ENCODE measurements at places on chromosomes 4 and X. TPM values are rescaled to one million over a fixed set of nuclear protein-coding genes. Genes with fewer than 3 reads are reported as not detected.

DNA sequence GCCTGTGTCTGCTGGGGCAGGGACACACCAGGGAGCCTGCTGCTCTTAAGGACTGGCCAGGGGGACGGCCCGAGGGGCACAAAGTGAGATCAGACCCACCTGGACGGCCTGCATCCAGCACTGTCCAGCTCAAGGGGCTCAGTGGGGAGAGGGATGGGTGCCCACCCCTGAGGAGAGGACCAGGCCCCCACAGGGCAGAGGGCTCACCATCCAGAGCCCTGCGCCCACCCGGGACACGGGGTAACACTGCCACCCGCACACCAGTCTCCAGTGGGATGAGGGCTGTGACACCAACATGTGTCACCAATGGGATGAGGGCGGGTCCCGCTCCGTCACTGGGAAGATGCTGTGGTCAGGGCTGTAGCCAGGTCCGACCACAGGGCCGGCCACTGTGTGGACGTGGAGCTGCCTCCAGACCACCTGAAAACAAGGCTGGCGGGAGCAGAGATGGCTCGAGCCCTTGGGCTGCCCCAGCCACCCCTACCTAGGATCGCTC lies 13.2 kb downstream of the DGKQ start:
- H3K36me3 ChIP-seq, result peaks cover 40% of the 10 kb centered on the region
- H3K27me3 ChIP-seq, result no peaks in the 10 kb centered on the region
- no peak overlapping the region for H3K27ac ChIP-seq
- H3K4me3 ChIP-seq, result no peak overlapping the region

DNA sequence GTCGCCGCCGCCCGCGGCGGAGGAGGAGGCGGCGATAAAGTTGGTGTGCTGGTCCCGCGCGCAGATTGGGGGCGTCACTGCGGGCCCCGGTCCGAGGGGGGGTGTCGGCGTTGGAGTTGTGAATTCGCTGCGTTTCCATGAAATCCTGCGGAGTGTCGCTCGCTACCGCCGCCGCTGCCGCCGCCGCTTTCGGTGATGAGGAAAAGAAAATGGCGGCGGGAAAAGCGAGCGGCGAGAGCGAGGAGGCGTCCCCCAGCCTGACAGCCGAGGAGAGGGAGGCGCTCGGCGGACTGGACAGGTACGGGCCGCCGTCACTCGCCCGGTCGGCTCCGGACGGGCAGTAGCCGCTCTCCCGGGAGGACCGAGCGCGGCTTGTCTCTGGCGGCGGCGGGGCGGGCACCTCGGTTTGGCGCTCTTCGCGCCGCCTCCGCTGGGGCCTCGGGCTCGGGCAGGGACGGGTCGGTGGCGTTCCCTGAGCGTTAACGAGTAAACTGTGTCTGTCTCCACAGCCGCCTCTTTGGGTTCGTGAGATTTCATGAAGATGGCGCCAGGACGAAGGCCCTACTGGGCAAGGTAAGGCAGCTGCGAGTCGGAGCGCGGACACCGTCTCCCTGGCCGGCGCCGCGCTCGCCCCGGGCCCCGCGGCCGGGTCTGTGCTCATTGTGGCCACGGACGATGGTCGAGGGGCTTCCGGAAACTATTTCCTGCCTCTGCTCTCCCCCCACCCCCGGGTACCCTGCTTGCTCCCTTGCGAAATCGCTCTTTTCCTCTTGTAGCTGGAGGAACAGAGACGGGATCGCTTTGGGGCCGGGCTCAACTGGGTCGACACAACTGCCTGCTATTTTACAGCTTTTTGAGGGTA lies 658 bp downstream of the KDM6A start:
- no peaks in the 10 kb centered on the region for H3K36me3 ChIP-seq
- peaks cover 31% of the 10 kb centered on the region for H3K4me1 ChIP-seq
- peak; percentile 40 for DNase-seq
- H3K27me3 ChIP-seq, result no peaks in the 10 kb centered on the region

- no peaks in the 10 kb centered on the region for H3K4me1 ChIP-seq
- H3K4me3 ChIP-seq, result no peak overlapping the region
- DNase-seq, result no peak
These were observed 823.5 kb downstream of the ADGRL3 start for GRCh38 chr4:62023633-62024032.

GRCh38 chr4:26162101-26162500 lies 158.7 kb upstream of the RBPJ start:
- H3K4me3 ChIP-seq, result no peak overlapping the region
- H3K27ac ChIP-seq, result no peak overlapping the region

- peak overlapping the region; percentile 79 for H3K4me3 ChIP-seq
- H3K4me1 ChIP-seq, result peaks cover 80% of the 10 kb centered on the region
- peak; percentile 33 for DNase-seq
These were observed 6.3 kb downstream of the MXD4 start for GRCh38 chr4:2255501-2256155.

GRCh38 chrX:41302370-41302769 lies 31.6 kb upstream of the DDX3X start:
- H3K36me3 ChIP-seq, result no peaks in the 10 kb centered on the region
- no peak for DNase-seq
- H3K4me1 ChIP-seq, result no peaks in the 10 kb centered on the region
- H3K27me3 ChIP-seq, result no peaks in the 10 kb centered on the region

DNA sequence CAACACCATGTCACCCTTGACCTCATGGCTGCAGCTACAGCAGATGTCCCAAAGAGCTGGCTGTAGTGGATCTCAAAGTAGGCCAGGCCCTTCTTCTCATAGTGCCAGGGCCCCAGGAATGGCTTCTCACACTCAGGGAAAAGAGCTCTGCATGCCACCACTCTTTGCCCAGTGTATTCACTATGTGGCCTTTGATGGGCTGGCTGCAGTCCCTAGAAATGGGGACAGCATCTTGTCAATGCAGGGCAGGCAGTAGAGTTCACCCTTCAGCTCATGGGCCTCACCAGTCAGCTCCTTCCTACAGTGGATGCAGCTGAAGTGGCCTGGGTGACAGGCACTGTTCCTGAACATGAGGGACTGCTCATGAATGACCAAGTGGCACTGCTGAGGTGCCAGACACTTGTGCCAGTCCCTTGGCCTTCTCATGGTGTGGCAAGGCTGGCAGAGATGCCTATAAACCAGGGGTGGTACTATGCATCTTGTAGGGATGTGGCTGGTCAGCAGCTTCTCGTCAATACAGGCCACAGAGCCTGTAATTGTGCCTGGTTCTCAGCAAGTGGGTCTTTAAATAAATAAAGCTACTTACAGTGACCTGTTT lies 178.9 kb downstream of the ARAP2 start:
- no peak overlapping the region for H3K27ac ChIP-seq
- no peaks in the 10 kb centered on the region for H3K4me1 ChIP-seq
- no peak overlapping the region for H3K4me3 ChIP-seq

DNA sequence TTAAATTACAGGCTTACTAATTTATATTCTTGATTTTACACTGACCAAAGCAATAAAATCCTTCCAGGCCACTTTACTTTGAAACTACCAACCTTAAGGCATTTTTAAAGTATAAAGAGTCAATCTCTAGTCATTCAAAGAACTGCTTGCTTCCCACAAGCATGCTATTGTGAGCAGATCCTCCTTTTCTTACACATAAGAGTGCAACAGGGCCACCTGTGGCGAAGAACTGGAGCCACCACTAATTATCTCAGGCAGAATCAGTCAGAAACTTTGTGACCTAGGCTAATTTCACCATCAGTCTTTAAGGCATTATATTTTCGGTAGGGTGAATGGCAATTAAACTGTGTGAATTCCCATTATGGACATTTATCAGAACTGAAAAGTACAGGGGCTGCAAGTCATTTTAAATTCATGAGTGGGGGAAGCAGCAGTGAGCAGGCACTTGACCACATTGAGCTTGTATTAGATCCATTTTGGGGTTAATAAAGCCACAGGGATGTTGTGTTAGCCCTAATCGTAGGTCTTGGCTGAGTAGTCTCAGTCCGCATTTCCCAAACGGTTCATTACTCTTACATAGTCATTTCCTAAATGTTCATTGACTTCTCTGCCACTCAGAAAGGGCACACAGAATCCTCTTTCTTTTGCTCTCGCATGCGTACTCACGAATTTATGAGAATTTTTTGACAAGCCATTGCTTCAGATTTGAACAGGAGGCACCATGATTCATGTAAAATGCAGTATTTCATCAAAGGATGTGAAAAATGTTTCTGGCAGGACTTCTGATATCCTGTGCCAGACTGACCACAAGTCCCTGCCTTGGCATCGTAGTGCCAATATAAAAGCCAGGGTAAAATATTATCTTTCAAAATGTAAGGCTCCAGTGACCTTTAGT lies 39.8 kb downstream of the NPY2R start:
- no peak for DNase-seq
- H3K27me3 ChIP-seq, result no peaks in the 10 kb centered on the region
- no peak overlapping the region for H3K27ac ChIP-seq

- H3K4me1 ChIP-seq, result no peaks in the 10 kb centered on the region
- H3K36me3 ChIP-seq, result no peaks in the 10 kb centered on the region
- DNase-seq, result no peak
- no peak within 1 kb of the TSS for H3K4me3 ChIP-seq
- no peak within 1 kb of the TSS for H3K27ac ChIP-seq
- peaks cover 5% of the 10 kb centered on the region for H3K27me3 ChIP-seq
These were observed at the start of gene DCX for GRCh38 chrX:111411983-111412382. TSS of gene DCX (minus strand) at chrX:111412192. CDS start at chrX:111410398, 1,794 bp downstream.

DNA sequence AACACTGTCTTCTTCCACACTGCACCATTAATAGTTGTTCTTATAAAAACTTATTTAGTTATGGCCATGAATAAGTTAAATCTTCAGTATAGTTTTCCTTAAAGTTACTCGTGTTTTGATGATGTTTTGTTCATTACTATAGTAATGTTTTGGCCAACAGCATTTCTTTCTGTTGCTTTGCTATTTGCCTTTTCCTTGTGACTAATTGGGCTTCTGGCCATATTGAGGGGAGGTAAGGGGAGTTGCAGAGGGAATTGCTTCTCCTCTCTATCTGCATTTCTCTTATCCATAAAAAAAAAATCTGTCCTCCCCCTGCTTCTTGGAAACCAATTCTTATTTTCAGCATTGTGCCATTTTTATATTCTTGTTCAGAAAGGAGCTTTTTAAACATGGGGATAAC lies 42.7 kb upstream of the ZCCHC12 start:
- no peaks in the 10 kb centered on the region for H3K27me3 ChIP-seq
- no peak overlapping the region for H3K27ac ChIP-seq
- H3K4me1 ChIP-seq, result no peaks in the 10 kb centered on the region
- DNase-seq, result no peak
- no peaks in the 10 kb centered on the region for H3K36me3 ChIP-seq

DNA sequence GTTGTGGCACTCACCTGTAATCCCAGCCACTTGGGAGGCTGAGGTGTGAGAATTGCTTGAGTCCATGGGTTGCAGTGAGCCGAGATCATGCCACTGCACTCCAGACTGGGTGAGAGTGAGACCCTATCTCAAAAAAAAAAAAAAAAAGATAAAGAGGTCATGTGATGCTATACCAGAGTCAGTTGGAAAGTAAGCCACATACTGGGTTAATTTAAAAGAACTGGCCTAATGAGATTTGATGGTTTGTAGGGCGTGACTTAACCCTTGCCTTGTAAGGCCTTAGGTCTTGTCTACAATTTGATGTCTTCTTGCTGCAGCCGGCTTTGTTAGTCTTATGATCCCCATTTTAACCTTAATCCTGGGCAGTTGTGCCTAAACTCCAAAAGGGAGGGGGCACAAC lies 5.2 kb downstream of the MGST2 start:
- no peak for DNase-seq
- H3K4me1 ChIP-seq, result peaks cover 70% of the 10 kb centered on the region
- no peak overlapping the region for H3K4me3 ChIP-seq
- H3K27ac ChIP-seq, result no peak overlapping the region
- peaks cover 21% of the 10 kb centered on the region for H3K36me3 ChIP-seq
- no peaks in the 10 kb centered on the region for H3K27me3 ChIP-seq

DNA sequence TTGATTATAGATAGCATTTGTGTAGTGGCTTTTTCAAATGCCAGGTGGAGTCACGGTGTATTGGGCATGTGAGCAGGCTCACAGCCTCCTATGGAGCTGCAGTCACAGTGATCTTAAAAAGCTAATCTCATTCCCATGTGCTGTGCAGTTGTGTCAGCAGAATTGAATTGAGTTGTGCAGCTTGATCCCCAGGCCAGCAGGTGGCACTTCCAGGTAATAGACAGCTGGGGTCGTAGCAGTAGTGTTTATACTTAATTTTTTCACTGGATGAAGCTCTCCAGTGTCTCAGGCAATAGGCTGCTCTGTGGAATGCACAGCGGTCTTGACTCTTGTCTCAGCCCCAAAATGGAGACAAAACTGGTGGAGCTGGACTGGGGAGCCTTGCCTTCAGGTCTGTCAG lies 1028.1 kb downstream of the SH3BGRL start:
- no peaks in the 10 kb centered on the region for H3K27me3 ChIP-seq
- H3K4me1 ChIP-seq, result no peaks in the 10 kb centered on the region
- no peak overlapping the region for H3K4me3 ChIP-seq
- no peaks in the 10 kb centered on the region for H3K36me3 ChIP-seq
- H3K27ac ChIP-seq, result no peak overlapping the region

DNA sequence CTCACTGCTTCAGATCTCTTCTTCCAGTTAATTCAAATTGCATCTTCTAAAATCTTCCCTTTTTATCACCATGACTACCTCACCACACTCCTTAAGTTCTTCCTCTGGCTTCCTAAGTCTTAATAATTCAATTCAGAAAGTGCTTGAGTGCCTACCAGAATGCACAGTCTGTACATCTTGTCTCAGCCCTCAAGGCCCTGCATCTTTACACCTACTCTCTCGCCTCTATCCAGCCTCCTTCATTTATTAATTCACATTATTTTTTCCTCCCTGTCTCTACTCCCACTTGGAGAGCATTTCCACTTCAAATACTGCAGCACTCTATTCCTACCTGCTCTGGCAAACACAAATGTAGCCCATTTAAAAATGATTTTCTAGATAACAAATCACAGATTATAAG lies 90.5 kb downstream of the MAPK10 start:
- no peak overlapping the region for H3K4me3 ChIP-seq
- no peak for DNase-seq
- H3K27me3 ChIP-seq, result no peaks in the 10 kb centered on the region
- H3K36me3 ChIP-seq, result no peaks in the 10 kb centered on the region

- peak overlapping the region; percentile 93 for H3K27ac ChIP-seq
- peak overlapping the region; percentile 75 for H3K4me3 ChIP-seq
- H3K36me3 ChIP-seq, result no peaks in the 10 kb centered on the region
- H3K4me1 ChIP-seq, result peaks cover 28% of the 10 kb centered on the region
- DNase-seq, result no peak
These were observed 12.4 kb upstream of the ZCCHC13 start for GRCh38 chrX:74291577-74291963.

GRCh38 chr4:173424899-173425805 lies 26.2 kb upstream of the SCRG1 start:
- H3K36me3 ChIP-seq, result no peaks in the 10 kb centered on the region
- no peak for DNase-seq
- no peak overlapping the region for H3K27ac ChIP-seq
- peaks cover 16% of the 10 kb centered on the region for H3K4me1 ChIP-seq
- H3K27me3 ChIP-seq, result no peaks in the 10 kb centered on the region

- no peaks in the 10 kb centered on the region for H3K27me3 ChIP-seq
- no peaks in the 10 kb centered on the region for H3K4me1 ChIP-seq
- H3K36me3 ChIP-seq, result no peaks in the 10 kb centered on the region
- no peak overlapping the region for H3K27ac ChIP-seq
- no peak for DNase-seq
These were observed 38.1 kb downstream of the GPR174 start for GRCh38 chrX:79182616-79183015.

MAGEA9B gene
- total RNA-seq, result not detected

TMEM35A gene
- total RNA-seq, result not detected

KIF4A gene
- 0.25 TPM for total RNA-seq

CTAG1A gene
- not detected for total RNA-seq

MCTS1 gene
- total RNA-seq, result 32.6 TPM

FGF5 gene
- 1.2 TPM for total RNA-seq

ZNF630 gene
- 3.2 TPM for total RNA-seq

EXOC1L gene
- total RNA-seq, result not detected

N4BP2 gene
- total RNA-seq, result 5.0 TPM

ZMAT1 gene
- total RNA-seq, result 5.6 TPM

ARAP2 gene
- 2.9 TPM for total RNA-seq
